ENCODE measurements at places on chromosomes 6 and 20.

GRCh38 chr6:85163156-85164080 lies 286.5 kb upstream of the NT5E start:
- DNase-seq = no peak

- no peak for DNase-seq
Measured at GRCh38 chr20:2873747-2874041, 413 bp downstream of the PTPRA start.

DNA sequence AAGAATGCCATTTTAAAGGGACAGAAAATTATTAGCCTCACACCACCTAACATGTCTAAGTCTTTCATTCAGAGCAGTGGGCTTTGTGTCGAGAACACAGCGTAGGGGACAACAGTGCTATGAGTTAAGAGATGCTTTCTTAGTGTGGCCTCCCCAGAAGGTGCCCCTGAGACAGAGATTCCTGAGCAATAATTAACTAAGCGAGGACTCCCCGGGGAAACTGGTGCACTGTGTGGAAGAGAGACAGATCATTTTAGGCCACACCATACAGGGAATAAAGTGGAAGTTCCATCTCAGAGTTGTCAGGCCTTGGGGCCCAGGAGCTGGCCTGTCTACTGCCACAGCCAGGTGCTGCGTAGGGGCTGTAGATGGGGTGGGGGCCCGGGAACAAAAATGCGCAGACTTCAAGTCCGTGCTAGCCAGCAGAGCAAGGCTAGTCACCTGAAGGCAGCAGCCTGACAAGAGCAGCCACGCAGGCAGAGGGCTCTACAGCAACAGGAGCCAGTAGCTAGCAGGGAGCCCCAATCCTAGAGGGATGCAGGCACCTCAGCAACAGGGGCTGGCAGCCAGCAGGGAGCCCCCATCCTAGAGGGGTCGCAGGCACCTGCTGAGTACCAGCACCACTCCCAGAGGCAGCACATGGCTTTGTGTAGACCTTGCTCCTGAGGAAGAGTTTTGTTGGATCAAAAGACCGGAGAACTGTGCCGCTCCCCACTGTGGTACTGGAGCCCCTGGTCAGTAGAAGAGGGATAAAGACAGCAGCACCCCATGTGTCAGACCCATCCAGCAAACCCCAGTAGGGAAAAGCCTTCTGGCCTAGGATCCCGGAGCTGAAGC lies 63.0 kb upstream of the NXT1 start:
- DNase-seq = no peak

DNA sequence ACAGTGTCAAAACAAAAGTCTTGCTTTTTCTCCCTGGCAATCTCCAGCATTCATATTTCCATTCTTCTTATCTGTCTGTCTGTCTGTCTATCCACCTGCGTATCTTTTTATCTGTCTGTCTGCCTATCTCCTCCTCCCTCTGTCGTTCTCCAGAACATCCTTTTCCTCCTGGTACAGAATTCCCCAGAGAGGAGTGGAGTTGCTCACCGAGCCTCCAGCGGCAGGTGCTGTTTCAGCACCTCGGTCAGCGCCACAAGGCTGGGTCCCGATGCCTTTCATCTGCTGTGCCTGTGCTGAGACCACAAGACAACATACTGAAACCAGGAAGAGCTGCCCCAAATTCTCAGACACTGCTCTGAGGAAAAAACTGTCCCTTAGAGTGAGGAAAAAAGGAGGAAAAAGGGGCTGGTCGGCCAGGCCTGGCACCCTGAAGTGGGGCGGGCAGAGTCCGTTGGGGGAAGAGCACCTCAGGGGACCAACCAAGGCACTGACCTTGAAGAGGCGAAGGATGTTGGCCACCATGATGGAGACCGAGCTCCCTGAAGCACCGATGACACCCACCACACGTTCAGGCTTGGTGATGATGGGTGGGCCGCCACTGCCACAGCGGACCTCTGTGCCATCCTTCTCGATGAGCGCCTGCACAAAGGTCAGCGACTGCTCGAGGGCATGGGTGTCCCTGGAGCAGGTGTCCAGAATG lies 13.3 kb downstream of the GRM4 start:
- DNase-seq = no peak

- no peak for DNase-seq
Measured at GRCh38 chr6:128337619-128338018, 182.8 kb downstream of the PTPRK start.

DNA sequence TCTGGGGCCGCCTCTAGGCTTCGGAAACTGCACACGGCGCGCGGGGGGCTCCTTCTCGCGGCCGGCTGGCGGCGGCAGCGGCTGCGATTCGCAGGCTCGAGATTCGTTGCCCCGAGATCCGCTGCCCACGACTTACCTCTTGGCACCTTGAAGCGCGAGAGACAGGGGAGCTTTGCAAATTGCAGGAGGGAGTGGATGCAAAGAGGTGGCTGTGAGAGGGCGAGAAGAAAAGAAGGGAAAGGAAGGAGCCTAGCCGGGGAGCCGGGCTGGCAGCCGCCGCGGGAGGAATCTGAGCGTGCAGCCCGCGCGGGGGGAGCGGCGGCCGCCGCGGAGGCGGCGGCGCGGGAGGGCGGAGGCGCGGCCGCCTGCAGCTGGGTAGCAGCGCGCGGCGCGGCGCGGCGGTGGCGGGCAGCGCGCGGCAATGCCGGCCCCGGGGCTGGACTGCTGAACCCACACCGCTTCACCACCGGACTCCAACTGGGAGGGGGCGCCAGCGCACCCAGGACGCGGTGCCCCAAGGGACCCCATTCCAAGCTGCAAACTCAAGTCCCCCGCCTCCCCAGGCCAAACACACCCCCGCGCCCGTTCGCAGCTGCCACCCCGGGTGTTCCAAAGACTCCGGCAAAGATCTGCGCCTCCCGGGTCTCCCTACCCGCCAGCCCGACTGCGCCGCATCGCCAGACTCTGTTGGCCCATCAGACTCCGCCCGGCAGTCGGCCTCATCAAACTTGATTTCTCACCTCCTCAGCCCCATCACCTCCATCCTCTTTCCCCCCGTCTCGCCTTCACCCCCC lies 44.2 kb upstream of the SUPT3H start:
- no peak for DNase-seq

All from D721Med (cell line).